ENCODE measurements at places on chromosomes 3 and 15.

GRCh38 chr15:64931381-64931780 lies 19.7 kb downstream of the ANKDD1A start:
- DNase-seq, result no peak

DNA sequence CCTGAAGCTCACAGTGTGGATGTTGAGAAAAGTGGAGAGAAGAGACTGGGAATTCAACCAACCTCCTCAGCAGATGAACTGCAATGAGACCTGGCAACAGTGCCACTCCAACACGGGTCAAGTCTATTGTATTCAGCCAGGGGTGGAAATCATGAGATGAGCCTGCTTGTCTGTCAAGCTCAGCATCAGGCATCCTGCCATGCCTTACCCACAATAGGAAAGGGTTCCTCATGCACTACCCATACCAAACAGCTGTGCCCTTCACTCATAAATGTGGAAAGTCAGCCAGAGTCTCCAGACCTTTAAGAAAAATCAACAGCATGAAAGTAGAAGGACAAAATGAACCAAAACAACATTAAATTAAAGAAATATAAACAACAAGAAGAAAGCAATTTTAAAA lies 542.1 kb downstream of the EPHB1 start:
- no peak for DNase-seq

GRCh38 chr15:31867536-31868442 lies 162.5 kb upstream of the CHRNA7 start:
- peak; percentile 54 for DNase-seq

DNA sequence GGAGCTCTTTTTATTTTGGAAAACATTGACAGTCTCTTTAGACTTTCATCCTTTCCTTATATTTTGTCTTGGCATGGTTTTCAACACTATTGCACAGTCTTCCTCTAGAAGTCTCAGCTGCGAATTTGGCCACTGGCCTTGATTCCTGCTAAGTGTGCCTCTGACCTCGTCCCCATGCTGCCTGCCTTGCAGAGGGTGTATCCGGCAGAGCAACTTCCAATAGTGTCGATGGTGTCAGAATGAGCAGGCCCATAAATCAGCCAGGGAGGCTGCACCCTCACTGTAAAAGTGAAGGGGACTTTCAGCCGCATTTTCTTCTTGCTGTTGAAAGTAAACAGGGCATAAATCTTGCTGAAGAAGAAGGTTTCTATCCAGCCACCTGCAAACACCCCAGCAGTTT lies 336.7 kb upstream of the TRIM42 start:
- no peak for DNase-seq

- DNase-seq, result no peak
These were observed 64.8 kb downstream of the ARIH1 start for GRCh38 chr15:72538931-72539330.

DNA sequence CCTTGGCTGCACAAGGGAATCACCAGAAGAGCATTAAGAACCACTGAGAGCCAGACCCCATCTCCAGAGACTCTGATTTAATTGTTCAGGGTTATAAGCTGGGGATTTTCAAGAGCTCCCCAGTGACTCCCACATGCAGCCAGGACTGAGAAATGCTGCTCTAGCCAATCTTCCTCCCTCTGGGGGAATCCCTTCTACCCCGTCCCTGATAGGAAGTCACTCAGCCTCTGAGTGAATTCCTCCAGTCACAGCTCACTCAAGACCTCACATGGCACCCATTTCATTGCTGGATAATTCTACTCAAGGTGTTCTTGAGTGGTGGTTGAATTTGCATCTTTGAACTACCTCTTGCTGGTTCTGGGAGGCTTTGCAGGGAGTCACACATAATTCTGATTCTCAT lies 10.7 kb downstream of the CCR3 start:
- DNase-seq, result no peak

DNA sequence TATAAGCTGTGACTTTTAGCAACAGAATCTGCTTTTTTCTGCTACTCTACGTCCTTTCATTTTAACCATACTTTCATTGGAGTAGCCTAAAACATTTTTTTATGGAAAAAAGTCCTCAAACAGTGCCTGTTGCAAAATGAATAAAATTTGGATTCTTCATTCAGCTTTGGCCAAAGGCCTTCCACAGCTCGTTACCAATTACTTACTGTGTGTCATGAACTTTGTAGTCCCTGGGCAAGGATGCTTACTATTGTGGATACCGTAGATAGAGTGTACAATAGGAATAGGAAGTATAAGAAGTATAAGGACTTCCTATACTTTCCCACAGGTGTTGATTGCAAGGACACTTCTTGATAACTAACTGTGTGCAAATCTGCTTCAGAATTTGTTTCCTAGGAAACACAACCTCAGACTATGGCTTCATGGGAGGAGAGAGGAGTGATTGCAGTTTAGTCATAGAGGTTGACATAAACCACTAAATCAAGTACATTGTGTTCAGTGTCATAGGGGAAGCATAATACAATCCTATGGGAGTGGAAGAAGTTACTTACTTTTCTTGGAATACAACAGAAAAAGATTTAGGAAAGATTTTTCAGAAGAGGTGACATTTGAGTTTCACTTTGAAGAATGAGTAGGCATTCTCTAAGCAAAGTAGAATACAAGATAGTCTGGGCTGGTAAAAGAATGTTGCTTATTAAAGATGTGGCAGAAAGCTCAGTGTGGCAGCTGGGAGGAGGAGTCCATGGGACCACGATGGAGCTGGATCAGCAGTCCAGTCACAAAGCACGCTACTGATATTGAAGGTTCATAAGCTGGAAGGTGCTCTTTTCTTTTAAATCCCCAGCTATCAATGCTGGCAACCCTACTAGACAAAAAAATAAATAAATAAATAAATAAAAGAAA lies 309.7 kb upstream of the TPRG1 start:
- DNase-seq, result no peak

- no peak for DNase-seq
These were observed 456.0 kb downstream of the CNTN4 start for GRCh38 chr3:2554656-2555055.

DNA sequence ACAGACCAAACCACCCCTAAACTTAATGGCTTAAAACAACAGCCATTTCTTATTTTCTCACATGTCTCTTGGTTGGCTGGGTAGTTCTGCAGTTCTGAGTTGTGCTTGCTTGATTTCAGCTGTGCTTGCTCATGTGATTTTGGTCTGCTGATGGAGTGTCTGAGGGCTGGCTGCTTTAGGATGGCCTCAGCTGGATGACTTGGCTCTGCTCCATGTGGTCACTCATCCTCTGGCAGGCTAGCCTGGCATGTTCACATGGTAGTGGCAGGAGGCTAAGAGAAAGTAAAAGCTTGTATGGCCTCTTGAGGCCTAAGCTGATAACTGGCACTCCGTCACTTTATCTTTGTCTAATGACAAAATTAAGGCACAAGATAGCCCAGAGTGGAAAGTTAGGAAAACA lies 4.1 kb downstream of the SV2B start:
- no peak for DNase-seq

- no peak for DNase-seq
These were observed 65.8 kb downstream of the SMARCC1 start for GRCh38 chr3:47715928-47716327.

DNA sequence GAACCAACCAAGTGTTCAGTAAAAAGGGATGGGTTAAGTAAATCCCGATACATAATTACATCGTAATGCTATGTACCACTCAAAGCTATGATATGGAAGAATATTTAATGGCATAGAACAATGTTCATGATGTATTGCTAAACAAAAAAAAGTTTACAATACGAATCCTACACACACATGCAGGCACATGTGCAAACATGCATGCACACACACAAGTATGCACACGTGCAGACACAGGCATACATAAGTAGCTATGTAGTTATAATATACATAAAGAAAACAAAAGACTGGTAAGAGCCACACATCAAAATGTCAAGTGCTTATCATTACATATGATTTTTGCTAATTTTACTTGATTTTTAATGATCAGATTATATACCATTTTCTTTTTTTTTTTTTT lies 74.2 kb downstream of the ARRDC4 start:
- no peak for DNase-seq

- no peak for DNase-seq
These were observed 10.7 kb upstream of the CNTN6 start for GRCh38 chr3:1082108-1082507.

GRCh38 chr15:65217526-65218482 lies 6.5 kb upstream of the CILP start:
- no peak for DNase-seq

DNA sequence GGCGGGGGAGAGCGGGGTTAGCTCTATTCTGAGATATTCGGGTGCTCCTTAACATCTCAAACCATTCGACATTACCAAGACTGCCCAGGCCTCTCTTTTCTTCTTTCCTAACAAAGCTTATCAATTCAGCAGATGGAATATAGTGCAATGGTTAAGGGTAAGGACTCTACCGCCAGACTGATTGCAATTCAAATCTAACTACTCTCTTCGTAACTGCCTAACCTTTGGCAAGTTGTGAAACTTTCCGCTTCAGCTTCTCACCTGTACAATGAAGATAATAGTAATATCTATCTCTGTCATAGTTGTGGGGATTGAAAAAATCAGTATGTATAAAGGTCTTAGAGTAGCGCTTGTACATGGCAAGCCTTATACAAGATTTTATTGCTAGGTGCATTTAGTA lies 972 bp downstream of the UBA5 start:
- DNase-seq, result no peak

- DNase-seq, result no peak
These were observed 326.9 kb downstream of the IL5RA start for GRCh38 chr3:2783261-2783660.

DNA sequence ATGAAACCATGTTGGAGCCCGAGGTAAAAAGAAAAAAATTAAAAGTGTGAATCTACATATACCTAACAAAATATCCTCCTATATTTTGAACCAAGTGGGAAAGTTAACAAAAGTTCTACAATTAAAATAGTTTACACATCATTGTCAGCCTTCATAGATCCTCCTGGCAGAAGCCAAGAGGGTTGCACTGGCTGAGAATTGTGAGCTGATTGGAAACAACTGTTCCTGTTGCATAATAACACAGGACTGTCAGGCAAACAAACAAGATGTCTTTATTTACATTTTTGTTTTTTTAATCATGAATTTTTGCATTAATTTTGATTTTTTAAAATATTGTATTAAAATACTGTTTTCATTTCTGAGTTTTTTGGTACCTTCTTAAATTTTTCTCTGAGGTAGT lies 215.2 kb upstream of the MME start:
- DNase-seq, result no peak

DNA sequence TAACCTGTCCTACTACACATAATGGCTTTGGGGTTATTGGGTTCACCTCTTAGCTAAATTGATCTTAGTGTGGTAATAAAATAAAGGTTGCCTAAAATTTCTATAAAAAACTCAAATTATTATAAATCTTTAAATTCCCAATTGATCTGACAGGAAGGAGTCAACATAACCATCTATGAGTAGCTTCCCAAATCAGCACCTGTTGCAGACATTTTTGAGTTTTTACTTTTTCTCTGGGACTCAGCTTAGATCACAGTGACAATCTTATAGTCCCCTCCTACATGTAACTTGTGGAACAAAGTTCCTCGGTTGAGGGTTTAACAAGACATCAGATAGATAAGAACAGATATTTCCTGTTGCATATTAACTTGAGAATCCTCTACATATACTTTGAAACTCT lies 601.0 kb downstream of the TUSC7 start:
- no peak for DNase-seq

DNA sequence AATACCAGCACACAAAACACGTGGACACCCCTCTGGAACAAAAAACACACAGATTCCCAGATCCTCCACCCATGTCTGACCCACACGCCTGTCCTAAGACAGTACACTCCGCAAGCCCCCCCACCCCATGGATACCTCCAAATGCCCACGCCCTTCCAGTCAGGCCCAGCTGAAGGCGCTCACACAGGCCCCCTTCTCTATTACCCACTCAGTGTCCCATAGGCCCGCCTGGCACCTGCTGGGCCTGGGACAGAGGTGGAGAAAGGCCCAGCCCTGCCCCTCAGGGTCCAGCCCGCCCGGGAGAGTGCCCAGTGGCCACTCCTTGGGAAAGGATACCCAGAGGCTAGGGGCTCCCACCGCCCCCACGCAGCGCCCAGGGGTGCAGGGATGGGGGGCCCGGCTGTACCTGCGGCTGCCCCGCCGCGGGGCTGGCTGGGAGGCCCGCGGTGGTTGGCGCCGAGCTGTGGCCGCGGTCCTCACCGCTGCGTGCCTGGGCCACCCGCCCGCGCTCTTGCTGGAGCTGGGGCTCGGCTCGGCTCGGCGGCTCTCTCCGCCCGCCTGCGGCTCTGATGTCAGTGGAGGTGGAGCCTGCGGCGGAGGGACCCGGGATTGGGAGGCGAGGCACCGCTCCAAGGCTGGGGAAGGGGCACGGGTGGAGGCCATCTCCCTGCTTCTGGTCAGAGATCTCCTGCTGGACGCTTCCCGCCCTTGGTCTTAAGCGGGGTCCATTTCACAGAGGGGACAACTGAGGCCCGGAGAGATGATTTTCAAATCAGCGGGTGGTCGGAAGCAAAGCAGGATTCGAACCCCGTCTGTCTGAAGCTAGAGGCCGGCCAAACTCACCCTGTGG lies at the start of gene CAMK1:
TSS of gene CAMK1 (minus strand) at position 522 of the 850 bp plus-strand sequence. CDS start 2,198 bp downstream, outside the sequence.
- peak; percentile 47 for DNase-seq

DNA sequence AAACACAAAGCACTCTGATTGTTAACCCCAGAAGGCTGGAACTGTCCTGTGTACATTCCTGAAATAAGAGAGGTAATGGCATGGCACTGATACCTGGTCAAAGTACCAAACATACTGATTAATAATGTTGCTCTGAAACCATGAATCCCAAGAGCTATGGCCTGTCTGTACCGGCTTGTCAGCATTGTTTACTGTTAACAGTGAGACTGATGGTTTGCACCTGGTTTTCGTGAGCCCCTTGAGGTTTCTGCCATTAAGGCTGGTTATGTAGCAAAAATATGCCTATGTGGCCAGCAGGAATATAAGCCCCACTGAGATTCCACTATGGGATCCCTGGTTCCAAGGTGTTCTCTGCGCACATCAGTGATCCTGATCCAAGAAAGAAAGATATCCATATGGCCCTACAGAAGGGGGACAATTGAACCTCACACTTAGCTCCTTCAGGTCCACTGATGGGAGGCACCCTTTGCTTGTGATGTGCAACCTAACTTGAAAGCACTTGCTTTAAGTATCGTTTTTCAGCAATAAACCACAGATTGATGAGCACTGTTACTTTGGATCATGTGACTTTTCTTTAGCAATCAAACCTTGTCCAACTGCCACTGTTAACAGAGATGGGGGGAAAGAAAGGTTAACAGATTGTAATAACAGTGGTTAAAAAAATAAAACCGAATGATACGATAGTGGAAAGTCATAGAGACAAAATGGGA lies 65.2 kb downstream of the TBL1XR1 start:
- DNase-seq, result no peak
